ENCODE measurements at places on chromosomes 2 and 18. TPM values are rescaled to one million over a fixed set of nuclear protein-coding genes. Genes with fewer than 3 reads are reported as not detected.

Gene SH2D6
- total RNA-seq = 2.7 TPM

DNA sequence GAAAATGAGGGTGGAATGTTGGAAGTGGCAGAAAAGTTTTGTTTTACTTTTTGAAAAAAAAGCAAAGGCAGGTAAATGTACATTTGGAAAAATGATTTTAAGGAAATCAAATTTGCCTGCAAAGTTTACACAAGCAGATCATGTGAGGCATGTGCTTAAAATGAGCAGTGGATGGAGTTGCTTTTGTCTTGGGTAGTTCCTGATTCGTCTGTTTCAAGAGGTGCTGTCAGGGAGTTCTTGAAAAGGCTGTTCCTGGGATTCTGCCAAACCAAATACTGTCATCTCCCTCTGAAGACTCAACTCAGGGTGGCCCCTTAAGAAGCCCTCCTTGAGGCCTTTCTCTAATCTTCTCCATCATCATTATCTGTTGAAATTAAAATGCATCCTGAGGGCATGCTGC, 59.0 kb downstream of the TACR1 start:
- H3K27me3 ChIP-seq = no peaks in the 10 kb centered on the region
- no peak overlapping the region for H3K4me3 ChIP-seq
- no peak overlapping the region for H3K27ac ChIP-seq
- no peaks in the 10 kb centered on the region for H3K4me1 ChIP-seq
- no peaks in the 10 kb centered on the region for H3K36me3 ChIP-seq

DNA sequence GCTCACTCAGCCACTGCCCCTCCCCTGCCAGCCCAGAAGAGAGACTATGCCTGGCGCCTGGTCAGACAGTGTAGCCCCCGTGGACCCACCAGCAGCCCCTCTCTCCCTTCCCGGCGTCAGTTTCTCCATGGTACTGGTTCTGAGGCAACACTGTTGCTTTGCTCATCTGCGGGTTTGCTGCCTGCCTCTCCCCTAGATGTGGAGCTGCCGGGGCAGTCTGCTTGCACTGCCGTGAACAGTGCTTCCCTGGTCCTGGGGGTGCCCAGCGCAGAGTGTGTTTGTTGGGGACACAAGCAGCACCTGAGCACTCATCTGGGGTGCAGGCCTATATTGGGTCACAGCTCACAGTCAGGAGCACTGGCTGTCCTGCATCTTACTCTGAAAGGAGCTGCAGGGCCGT, 309.9 kb downstream of the NDUFA10 start:
- H3K27ac ChIP-seq = no peak overlapping the region
- H3K4me3 ChIP-seq = no peak overlapping the region
- peaks cover 11% of the 10 kb centered on the region for H3K4me1 ChIP-seq

DNA sequence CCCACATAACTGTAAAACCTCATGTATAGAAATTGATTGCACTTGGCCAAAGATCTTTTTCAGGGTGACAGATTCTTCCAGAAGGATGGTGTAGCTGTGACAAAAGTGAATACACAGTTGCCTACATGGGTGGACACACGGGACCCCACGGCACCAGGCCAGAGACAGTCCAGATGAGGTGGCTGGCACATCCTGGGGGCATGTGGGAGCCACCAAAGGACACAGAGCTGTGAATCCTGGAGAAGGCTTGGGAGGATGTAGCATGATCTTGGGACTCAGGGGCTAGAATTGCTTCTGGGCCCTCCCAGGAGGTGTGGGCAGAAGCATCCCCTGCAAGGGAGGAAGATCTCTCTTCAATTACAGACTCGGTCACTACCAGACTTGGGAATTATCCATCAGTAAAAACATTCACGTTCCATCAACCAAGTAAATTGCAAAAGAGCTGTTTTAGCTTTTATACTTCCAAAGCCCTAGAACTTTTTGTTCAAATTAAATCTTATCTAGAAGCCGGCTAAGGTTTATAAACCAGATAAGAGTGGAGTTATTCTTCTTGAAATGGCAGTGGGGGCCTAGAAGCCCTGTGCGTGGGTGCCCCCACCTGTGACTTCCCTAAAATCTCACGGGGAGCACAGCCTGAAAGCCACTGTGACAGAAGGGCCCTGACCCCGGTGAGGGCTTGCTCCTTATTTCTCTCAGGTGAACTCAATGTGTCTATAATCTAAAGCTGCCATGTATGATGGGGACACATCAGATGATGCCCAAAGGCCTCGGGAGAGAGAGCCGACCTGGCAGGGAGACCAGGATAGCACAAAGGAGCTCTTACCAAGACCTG, 81.7 kb downstream of the SEPTIN10 start:
- no peak overlapping the region for H3K4me3 ChIP-seq
- H3K4me1 ChIP-seq = peaks cover 7% of the 10 kb centered on the region
- no peaks in the 10 kb centered on the region for H3K27me3 ChIP-seq
- no peak overlapping the region for H3K27ac ChIP-seq

Gene CNRIP1
- 25.7 TPM for total RNA-seq

Gene FBXO48
- total RNA-seq = 1.1 TPM

GRCh38 chr2:191113761-191114160, 37.0 kb downstream of the STAT4 start:
- no peak for DNase-seq
- H3K4me3 ChIP-seq = no peak overlapping the region
- H3K27ac ChIP-seq = no peak overlapping the region
- H3K27me3 ChIP-seq = no peaks in the 10 kb centered on the region
- H3K36me3 ChIP-seq = no peaks in the 10 kb centered on the region
- H3K4me1 ChIP-seq = no peaks in the 10 kb centered on the region

- no peaks in the 10 kb centered on the region for H3K27me3 ChIP-seq
- no peak overlapping the region for H3K27ac ChIP-seq
- no peak for DNase-seq
- H3K4me1 ChIP-seq = no peaks in the 10 kb centered on the region
Measured at GRCh38 chr2:165902934-165903333, 50.6 kb downstream of the TTC21B start.

GRCh38 chr2:234852941-234853340, 98.9 kb upstream of the SH3BP4 start:
- H3K27ac ChIP-seq = no peak overlapping the region
- H3K36me3 ChIP-seq = no peaks in the 10 kb centered on the region
- H3K27me3 ChIP-seq = no peaks in the 10 kb centered on the region
- no peak overlapping the region for H3K4me3 ChIP-seq
- no peaks in the 10 kb centered on the region for H3K4me1 ChIP-seq

DNA sequence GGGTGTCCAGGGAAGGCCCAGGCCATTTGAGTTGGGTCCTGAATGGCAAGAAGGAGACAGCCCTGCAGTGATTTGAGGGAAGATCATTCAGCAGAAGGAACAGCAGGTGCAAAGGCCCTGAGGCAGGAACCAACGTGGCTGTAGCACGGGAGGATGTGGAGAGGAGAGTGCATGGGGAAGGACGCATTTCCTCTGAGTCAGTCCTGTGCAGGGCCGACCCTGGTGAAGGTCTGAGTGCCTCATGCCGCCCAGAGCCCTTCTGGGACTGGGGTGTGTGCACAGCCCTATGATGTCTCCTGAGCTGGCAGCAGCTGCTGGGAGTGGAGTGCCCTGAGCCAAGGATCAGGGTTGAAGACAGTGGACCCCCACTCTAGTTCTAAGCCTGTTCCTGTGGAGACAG, 17.9 kb upstream of the ARHGEF4 start:
- H3K27me3 ChIP-seq = no peaks in the 10 kb centered on the region
- H3K27ac ChIP-seq = peak overlapping the region; percentile 95
- no peak for DNase-seq
- H3K4me1 ChIP-seq = peaks cover 28% of the 10 kb centered on the region
- H3K36me3 ChIP-seq = no peaks in the 10 kb centered on the region
- no peak overlapping the region for H3K4me3 ChIP-seq

- no peaks in the 10 kb centered on the region for H3K36me3 ChIP-seq
- no peak overlapping the region for H3K4me3 ChIP-seq
- no peak overlapping the region for H3K27ac ChIP-seq
- no peaks in the 10 kb centered on the region for H3K4me1 ChIP-seq
- no peak for DNase-seq
Measured at GRCh38 chr2:14781142-14781541, 148.6 kb downstream of the LRATD1 start.

- no peaks in the 10 kb centered on the region for H3K27me3 ChIP-seq
- H3K4me1 ChIP-seq = no peaks in the 10 kb centered on the region
- DNase-seq = no peak
- H3K36me3 ChIP-seq = peaks cover 4% of the 10 kb centered on the region
- H3K27ac ChIP-seq = no peak overlapping the region
Measured at GRCh38 chr2:19947184-19947940, 42.5 kb downstream of the WDR35 start.

GRCh38 chr18:42178376-42179080, 223.5 kb downstream of the PIK3C3 start:
- H3K4me3 ChIP-seq = no peak overlapping the region
- H3K27ac ChIP-seq = no peak overlapping the region
- DNase-seq = peak; percentile 17

Data from thyroid gland (tissue), 4 donors.